Ureter (tissue), 1 donor: ENCODE measurements at places on chromosomes 2 and 18. TPM values are rescaled to one million over a fixed set of nuclear protein-coding genes. Genes with fewer than 3 reads are reported as not detected.

- no peak for DNase-seq
These were observed 92.8 kb downstream of the HDAC4 start for GRCh38 chr2:239307921-239308613.

DNA sequence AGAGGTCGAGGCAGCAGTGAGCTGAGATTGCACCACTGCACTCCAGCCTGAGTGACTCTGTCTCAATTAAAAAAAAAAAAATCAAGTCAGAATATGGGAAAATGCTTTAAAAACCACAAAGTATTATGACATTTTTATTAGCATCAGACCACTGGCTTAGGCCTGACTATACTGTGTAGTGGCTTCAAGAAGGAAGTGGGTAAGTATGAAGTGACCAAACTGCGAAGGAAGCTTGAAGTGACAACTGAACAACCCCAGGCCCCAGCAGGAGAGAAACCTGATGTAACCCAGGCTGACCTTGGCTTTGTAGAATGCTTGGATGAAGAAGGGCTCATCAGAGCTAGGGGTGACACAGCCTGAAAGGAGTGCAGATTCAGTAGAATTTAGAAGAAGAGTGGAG is 21.4 kb upstream of the HAAO start:
- no peak for DNase-seq

MSTN gene
- total RNA-seq, result 0.26 TPM

MC5R gene
- total RNA-seq, result not detected

DNA sequence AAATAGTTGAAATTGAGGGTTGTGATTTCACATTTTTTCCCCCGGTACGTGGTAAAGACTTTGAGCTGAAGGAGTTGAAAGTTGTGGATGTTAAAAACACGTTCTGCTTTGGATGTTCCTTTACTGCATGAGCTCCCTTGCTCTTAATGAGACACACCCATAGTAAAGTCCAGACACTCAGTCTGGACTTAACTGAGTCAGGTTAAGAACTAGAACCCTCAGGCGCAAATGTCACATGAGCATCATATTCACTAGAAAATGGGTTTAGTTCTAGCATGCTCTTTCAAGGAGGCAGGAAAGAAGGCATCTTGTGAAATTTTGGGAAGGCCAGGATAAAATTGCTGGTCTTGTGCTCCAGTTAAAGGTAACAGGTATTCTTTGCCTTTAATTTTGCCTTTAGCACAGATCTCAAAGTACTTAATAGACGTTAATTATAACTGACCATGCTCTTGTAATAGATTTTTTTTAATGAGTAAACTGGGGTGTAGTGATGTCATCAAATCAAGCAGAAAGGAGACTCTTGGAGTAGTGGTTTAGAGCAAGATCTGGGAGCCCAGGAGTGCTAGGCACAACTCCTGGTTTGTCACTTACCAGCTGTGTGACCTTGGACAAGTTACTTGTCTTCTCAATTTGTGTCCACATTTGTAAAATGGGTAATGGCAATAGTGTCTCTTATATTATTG is 20.6 kb downstream of the ITGA6 start:
- DNase-seq, result no peak

DCAF17 gene
- 31.0 TPM for total RNA-seq

- DNase-seq, result no peak
These were observed 95.1 kb downstream of the MYO5B start for GRCh38 chr18:50099725-50100407.

DNA sequence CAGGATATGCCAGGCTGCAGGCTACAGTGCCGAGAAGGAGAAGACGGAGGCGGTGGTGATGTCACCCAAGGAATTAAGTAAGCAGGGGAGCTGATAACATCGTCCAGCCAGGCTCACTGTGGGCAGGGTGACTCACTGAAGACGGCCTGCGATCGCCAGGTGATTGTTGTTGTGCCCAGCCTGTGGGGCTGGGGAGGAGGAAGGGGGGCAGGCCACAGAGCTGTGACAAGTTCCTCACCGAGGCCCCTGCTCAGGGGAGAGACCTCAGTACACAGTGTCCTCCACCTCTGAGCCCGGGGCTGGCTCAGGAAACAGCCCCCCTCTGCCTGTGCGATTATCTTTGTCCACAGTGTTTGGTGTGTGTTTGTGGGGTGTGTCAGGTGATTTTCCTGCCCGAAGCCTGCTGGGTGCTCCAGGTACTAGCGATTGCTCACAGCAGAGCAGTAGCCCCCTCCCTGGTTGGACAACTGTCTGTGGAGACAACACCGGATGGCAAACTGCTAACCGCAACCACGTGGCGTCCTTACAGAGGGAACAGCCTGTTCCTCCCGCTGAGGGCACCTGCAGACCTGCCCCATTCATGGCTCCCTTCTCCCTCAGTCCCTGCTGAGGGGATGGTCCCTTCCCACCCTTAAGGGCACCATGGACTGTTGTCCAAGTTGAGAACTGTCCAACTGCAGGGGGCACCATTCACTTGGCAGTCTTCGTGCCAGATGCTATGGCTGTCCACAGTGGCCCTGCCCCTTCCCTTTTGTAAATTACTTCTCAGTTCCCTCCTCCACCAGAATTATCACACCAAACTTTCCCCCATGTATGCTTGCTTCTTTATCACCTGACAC is 95.1 kb downstream of the ZFP36L2 start:
- DNase-seq, result peak; percentile 86

ARL4C gene
- total RNA-seq, result 24.4 TPM

- DNase-seq, result no peak
These were observed 1.2 kb downstream of the RAB12 start for GRCh38 chr18:8610459-8610851.

DNA sequence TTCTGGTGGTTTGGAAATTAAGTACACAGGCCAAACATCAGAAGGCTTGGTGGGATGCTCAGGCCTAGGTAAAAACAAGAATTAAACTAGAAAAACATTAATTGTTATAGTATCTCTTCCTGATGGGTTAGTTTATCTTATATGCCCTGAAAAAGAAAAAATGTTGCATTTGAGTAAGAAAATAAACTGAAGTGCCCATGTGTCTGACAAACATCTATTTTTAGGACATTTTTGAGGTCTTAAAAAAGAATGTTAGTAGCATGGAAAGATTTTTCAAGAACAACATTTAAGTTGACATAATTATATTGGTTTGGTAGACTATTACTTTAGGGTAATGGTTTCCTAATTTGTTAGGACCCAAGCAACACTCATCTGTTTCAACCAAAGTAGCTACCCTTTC is 140.1 kb upstream of the RND3 start:
- no peak for DNase-seq

- no peak for DNase-seq
These were observed 250.1 kb upstream of the DPP10 start for GRCh38 chr2:114192362-114192761.

- DNase-seq, result no peak
These were observed 5.4 kb downstream of the MPPE1 start for GRCh38 chr18:11902522-11903292.

GRCh38 chr18:77131100-77131651 is 1.4 kb downstream of the MBP start:
- DNase-seq, result peak; percentile 68

DNA sequence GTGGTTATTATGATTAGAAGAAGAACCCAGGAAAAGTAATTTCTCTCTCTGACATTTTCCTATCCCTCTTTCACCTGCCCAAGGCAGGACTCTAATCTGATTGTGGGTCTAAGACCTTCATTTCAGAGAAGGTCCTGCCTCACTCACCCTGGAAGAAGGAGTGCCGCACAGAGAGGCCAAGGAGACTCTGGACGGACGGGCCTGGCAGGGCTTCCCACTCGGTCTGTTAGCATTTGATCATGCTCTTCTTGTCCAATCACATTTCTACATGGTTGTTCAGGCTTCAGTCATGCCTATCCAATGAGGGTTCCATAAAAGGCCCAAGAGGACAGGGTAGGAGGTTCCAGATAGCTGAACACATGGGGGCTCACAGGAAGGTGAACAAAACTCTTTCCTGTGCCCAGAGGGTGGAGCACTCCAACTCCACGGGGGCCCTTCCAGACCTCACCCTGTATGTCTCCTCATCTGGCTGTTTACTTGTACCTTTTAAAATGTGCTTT is 27.0 kb downstream of the ZNF892 start:
- no peak for DNase-seq

GRCh38 chr2:99571533-99571932 is 81.7 kb upstream of the REV1 start:
- no peak for DNase-seq

- no peak for DNase-seq
These were observed 14.3 kb downstream of the CCDC150 start for GRCh38 chr2:196653843-196654242.

GRCh38 chr2:217614096-217614495 is 388.7 kb downstream of the TNS1 start:
- no peak for DNase-seq

C2orf66 gene
- 1.0 TPM for total RNA-seq

DNA sequence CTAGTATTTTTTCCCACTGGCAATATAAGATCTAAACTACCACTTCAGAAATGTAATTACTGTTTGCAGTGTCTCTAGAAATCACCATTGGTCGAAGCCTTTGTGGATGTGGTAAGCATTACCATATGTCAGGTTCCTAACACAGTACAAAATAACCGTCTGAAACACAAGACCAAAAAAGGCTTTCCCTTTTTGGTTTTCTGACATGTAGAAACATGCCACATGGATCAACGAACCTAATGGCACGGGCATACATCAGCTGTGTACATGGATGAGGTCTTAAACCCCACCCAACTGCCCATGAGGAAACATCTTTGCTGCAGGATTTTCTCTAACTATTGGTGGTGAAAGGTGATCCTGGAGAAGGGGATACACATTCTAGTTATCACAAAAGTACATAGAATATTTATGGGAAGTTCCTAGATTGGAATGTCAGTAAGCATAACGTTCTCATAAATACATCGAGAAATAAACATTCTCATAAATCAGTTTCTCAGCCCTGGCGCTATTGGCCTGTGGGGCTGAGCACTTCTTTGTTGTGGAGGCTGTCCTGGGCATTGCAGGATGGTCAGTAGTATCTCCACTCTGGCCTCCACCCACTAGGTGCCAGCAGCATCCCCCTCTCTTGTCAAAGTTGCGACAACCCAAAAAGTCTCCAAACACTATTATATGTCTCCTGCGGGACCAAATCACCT is 9.0 kb downstream of the VIT start:
- DNase-seq, result no peak

- no peak for DNase-seq
These were observed 71.9 kb upstream of the NFU1 start for GRCh38 chr2:69509011-69509749.

DNA sequence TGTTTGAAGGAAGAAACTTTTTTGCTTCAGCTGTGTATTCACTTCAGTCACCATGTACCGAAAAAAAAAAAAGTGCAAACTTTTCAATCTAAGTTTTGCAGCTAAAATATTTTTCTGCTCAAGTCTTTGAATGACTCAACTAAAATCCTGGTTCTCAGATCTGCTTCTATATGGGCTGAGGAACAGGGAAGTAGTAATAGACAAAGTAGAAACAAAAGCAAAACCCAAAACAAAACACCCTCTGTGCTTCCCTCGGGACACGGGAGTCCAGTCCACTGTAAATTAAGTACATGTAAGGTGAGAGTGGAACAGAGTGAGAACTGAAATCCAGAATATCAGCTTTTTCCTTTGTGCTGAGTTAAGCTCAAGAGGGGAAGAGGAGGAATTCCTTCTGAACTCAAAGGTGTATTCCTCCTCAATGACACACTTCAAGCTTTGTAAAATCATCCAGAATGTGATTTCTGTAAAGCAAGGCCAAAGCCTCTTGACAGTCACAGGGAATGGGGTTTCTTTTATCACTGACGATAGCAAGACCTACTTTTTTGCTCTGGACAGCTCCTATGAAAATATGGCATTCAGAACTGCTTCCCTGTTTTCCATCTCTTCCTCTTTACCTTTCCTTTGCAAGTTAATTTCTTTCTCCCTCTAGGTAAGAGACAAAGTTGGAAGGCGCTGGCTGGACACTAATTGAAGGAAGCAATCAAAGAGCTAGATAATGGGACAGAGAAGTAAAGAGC is 433.5 kb upstream of the MMADHC start:
- no peak for DNase-seq

CSRNP3 gene
- 6.4 TPM for total RNA-seq

KIF5C gene
- total RNA-seq, result 14.3 TPM

SCG2 gene
- total RNA-seq, result 0.39 TPM

- DNase-seq, result no peak
These were observed 31.3 kb downstream of the ADAM17 start for GRCh38 chr2:9524291-9524690.

- DNase-seq, result no peak
These were observed 44.0 kb downstream of the GPR155 start for GRCh38 chr2:174442546-174443510.

- DNase-seq, result peak; percentile 77
These were observed 122.4 kb downstream of the SETBP1 start for GRCh38 chr18:44803019-44803650.

DNA sequence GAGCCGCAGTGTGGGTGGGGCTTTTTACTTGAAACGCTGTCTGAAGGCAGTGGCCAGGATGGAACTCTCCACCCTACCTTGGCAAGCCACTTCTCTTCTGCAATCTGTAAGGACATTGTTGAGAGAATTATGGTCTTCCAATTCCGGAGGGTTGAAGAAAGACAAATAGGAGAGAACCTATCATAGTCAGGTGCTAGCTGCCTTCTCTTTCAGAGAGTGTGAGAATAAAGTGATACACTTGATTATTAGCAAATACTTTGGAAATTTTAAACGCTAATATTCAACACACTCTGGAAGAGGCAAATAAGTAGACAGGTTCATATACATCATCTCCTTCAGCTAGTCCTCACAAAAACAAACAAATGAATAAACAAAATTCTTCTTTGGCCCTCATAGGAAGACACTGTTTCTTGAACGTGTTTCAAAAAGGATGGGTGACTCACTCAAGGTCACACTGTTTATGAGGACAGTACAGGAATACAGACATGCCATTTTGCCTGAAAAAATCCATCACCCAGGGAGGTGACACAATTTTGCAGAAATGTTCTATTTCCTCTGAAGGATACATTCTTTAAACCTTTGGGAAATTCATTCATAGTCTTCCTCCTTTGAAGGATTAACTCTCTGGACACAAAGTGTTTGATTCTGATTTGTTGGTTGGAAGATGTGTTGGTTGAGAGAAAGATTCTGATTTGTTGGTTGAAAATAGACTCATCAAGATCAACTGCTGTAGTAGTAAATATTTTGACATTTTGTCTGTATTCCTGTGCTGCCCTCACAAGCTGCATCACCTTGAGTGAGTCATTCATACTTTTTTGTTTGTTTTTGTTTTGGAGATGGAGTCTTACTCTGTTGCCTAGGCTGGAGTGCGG is 2.2 kb upstream of the IL1RN start:
- no peak for DNase-seq

DHRS9 gene
- total RNA-seq, result 1.1 TPM

DNA sequence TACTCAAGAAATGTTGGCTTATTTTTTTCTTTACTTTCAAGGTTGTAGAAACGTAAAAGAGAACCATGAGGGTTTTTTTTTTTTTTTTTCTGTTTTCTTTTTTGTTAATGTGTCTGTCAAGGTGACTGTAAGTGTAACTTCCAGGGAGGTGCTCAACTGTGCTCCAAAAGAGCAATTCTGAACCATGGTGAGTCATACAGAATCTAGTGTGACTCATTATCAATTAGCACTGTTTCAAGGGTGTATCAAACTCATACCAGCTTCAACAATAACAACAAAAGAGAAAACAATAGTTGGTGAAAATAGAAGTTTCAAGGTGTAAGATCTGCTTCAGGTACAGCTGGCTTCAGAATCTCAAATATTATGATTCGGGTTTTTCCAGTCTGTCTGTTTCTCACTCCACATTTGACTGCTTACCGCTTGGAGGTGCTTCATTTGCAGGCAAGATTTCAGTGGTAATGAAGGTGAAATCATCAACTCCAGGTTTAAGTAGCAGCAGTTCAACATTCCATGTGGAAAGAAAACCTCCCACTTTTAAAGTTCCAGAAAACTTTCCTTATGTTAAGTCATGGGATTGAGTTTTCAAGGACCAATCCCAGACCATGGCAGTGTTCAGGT is 850.6 kb downstream of the CNTNAP5 start:
- DNase-seq, result no peak
